GM12892 (cell line): ENCODE measurements at places on chromosomes 16 and 17.

- DNase-seq, result no peak
These were observed 127.6 kb upstream of the TNRC6C start for GRCh38 chr17:77830816-77831473.

GRCh38 chr17:193841-194806 lies 12.7 kb upstream of the DOC2B start:
- no peak for DNase-seq

DNA sequence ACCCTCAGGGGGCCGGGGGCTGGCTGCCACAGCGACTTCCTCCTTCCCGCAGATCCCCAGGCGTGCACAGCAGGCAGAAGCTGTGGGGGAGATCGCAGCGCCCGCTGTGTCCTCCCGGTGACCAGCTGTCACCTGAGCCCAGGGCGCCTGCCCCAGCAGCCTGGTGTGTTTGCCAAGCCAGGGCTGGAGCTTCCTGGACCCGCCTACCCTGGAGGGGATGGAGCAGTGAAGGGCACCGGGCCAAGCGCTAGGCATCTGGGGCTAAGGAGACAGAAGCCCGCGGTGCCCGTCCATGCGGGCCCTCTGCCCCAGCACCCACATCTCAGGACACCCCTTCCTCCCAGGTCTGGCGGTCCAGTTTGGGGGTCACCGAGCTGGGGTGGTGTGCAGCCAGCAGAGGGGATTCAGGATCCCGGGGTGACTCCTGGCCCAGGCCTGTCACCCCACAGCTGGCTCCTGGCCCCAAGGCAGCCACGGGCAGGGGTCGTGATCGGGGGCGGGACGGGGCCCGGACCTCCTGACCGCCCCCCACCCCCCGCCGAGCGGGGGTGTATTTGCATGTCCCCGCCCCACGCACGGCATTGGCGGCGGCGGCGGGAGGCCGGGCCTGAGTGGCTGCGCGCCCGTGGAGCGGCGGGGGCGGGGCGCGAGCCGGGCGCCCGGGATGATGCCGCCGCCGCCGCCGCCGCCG lies at the start of gene RAB26:
RAB26 (plus strand) TSS at position 645 of the 691 bp plus-strand sequence. CDS start 159 bp downstream, outside the sequence.
- DNase-seq, result no peak

DNA sequence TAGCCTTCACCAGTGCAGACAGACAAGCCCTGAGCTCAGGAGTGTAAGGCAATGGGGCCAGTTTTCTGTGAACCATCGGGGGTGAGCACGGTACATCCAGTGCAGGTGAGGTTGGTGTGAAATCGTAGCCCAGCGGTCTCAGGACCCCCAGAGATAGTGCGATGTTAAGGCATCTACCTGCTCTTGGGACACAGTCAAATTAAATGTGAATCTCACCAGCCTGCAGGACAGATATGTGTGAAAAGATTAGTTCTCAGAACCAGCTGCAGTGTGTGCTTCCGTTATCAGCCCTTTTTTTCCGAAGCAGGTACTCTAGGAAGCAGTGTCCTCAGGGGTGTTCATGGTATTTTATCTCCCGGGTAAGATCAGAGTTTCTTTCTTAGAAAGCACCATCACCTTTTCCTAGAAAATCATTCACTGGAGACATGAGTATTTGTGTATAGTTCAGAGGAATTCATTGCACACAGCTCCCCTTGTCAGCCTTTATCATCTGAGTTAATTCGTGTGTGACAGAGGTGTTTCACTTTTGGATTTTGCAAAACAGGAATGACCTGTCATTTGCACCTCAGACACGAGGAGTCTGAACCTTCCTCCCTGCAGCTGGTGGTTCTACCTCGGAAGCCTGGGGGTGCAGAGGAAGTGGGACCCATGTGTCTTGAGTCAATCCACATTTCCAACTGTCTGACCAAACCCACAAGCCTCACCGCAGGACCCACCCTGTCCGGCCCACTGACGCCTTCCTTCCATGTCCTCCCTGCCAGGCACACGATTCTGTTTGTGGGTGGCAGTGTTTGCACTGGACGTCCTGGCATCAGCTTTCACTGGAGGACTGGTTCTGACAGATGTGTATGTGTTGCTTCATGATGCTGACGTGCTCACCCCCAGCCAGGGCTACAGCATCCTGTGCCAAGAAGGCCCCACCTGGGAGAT lies 107.8 kb downstream of the CLEC16A start:
- DNase-seq, result peak; percentile 57

DNA sequence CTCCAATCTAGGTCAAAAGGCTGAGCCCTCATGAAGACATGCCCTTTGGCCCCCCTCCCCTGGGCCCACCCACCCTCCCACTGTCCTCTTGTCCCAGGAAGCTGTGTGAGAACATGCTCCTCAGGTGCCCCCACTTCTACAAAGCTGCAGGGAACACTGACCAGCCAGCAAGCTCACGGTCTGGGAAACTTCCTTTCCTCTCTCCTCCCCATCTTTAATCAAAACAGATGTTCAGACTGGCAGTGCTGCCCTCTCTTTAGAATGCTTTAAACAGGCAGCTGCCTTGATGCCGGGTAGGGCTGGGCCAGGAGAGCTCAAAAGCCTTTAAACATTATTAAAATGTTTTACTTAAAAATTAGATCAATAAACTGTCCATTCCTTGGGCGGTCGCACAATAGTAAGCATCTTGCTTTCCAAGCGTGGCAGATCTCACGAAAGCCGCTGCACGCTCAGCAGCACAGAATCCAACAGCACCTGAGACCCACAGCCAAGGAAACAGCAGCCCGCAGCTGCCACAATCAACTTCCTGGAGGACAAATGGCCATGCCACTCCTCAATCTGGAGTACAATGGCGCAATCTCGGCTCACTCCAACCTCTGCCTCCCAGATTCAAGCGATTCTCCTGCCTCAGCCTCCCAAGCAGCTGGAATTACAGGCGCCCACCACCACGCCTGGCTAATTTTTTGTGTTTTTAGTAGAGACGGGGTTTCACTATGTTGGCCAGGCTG lies 399.2 kb downstream of the SLC39A11 start:
- DNase-seq, result no peak

GRCh38 chr17:33016920-33017319 lies 25.3 kb downstream of the SPACA3 start:
- DNase-seq, result no peak

- no peak for DNase-seq
These were observed 8.4 kb downstream of the TMEM95 start for GRCh38 chr17:7363311-7363710.

DNA sequence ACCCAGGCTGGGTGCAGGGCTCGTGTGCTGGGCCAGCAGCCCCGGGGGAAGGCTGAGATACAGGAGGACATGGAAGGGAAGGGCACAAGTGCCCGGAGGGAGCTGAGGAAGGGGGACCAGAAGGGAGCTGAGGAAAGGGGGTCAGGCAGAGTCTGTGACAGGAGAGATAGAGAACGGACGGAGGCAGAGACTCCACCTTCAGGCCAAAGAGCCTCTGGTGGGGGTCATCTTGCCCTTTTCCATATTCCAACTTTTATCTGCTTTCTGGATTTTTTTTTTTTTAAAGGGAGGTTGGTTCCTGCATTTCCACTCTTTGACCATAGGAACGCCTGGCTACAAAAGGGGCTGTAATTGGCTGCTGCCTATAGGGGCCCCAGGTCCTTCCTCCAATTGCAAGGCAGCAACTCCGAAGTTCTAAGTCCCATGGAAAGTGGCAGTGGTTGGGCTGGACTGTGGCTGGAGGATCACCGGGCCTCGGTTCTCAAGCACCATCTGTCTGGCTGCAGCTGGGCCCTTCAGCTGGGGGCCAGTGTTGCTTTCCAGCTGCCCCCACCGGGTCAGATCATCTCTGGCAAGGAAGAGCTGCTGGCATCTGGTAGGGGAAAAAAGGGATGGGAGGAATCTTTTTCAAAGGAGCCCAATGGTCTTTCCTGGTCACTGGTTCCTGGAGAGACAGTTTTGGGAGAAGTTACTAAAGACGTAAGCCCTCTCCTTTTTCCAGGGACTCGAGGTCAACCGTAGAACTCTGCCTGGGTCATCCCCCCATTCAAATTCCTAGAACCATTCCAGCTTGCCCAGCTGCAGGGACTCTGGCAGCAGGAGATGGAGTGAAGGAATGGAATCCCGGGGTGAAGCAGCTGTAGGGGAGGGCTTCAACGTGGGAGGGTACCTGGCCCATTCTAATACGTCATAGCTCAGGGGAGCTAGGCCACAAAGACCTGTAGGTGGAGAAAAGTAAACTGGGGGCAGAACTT lies 13.1 kb upstream of the MRPS23 start:
- DNase-seq, result no peak

GRCh38 chr16:6926341-6926740 lies 406.3 kb upstream of the RBFOX1 start:
- DNase-seq, result no peak

DNA sequence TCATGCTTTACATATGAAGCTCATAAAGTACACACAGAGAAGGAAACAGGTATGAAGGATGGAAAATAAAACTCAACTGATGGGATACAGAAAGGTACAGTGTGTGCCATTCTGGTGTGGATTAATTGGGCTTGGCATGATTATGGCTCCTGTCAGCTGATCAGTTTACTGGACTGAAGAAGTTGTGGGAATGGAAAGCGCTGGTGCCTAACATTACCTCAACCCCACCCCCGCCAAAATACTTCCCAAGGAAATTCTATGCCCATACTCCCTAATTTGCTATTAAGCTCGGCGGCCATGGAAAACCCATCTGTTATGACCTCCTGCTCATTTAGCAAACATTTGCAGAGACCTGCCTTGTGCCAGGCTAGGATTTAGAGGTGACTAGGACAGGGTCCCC lies 16.6 kb upstream of the PMFBP1 start:
- DNase-seq, result no peak

GRCh38 chr17:10993126-10993525 lies 155.2 kb upstream of the PIRT start:
- DNase-seq, result no peak

- DNase-seq, result no peak
These were observed 2.2 kb downstream of the MMP28 start for GRCh38 chr17:35793257-35793656.

DNA sequence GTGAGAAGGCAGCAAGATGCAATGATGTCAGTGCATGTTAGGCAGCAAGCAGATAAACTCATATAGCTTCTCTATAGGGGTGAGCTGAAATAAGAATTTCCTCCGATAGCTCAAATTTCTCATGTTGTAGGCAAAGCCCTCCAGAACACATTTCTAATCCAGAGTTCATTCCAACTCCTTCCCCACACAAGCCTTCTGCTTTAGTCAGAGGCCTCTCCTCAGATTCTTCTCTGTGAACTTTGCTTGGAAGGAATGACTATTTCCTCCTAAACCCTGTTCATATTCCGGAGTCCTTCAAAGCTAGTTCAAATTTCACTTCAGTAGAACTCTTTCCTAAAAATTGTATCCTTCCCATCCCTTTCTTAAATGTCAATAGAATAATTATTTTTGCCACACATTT lies 144.8 kb downstream of the KCNJ2 start:
- DNase-seq, result no peak

GRCh38 chr16:7185165-7185564 lies 147.5 kb upstream of the RBFOX1 start:
- DNase-seq, result no peak

GRCh38 chr16:67534431-67534830 lies 5.8 kb downstream of the RIPOR1 start:
- no peak for DNase-seq

GRCh38 chr17:47802341-47803022 lies 19.1 kb downstream of the OSBPL7 start:
- DNase-seq, result peak; percentile 60
